ENCODE measurements at places on chromosomes 2 and 18.
A peak's percentile ranks its signal among the peaks of the same experiment; 100 is the strongest.

DNA sequence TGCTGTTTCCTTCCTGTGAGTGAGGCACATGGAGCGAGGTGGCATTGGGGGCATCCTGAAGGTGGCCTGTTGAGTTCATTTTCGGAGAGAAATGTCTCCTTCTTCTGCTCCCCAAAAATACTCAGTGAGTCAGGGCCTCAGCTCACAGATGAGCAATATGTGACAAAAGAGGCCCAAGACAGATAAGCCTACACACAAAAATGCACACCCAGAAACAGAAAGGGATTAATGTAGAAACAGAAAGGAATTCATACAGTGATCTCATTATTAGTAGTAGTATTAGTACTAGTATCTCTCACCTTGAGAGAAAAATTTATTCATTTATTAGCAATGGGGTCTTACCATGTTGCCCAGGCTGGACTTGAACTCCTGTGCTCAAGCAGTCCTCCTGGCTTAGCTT is 5.1 kb downstream of the GPR75 start:
- ATAC-seq = no peak

GRCh38 chr2:109530712-109531111 is 83.1 kb downstream of the SEPTIN10 start:
- ATAC-seq = no peak

DNA sequence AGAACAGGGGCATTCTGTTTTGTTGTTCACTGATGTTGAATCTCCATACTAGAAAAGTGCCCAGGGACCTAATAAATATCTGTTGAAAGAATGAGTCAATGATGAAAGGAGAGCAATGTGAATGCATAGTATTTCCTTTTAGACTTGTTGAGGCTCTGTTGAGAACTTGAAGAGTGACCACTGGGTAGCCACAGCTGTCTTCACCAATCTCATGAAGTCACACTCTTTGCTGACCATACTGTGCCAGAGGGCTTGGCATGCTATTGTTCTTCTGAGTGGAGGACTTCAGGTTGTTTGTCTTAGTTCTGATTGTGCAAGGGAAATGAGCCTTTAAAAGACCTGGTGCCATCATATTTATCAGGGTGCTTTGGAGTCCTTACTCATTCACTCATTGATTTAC is 41.6 kb upstream of the NT5C1B start:
- no peak for ATAC-seq

DNA sequence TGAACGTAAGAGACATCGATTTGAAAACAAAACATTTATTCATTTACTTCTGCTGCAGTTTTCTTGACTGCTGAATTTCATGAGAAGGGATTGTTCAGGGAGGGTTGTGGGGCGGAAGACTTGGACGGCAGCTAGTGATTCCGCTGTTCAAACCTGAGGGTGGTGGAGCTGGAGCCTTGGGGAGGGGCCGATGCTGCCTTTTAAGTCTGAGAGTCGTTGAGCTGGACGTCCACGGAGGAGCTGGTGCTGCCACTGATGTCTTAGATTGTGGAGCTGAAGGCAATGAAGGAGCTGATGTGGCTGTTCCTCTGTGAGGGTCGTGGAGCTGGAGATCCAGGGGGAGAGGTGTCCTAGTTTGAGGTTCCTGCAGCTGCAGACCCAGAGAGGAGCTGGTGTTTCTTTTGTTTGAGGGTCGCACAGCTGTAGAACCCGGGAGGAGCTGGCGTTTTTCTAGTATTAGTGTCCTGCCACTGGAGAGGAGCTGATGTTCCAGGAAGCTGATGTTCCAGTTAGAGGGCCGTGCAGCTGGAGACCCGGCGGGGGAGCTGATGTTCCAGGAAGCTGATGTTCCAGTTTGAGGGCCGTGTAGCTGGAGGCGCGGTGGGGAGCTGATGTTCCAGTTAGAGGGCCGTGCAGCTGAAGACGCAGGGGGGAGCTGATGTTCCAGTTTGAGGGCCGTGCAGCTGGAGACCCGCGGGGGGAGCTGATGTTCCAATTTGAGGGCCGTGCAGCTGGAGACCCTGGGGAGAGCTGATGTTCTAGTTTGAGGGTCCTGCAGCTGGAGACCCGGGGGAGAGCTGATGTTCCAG is 150.9 kb downstream of the RTP5 start:
- no peak for ATAC-seq

DNA sequence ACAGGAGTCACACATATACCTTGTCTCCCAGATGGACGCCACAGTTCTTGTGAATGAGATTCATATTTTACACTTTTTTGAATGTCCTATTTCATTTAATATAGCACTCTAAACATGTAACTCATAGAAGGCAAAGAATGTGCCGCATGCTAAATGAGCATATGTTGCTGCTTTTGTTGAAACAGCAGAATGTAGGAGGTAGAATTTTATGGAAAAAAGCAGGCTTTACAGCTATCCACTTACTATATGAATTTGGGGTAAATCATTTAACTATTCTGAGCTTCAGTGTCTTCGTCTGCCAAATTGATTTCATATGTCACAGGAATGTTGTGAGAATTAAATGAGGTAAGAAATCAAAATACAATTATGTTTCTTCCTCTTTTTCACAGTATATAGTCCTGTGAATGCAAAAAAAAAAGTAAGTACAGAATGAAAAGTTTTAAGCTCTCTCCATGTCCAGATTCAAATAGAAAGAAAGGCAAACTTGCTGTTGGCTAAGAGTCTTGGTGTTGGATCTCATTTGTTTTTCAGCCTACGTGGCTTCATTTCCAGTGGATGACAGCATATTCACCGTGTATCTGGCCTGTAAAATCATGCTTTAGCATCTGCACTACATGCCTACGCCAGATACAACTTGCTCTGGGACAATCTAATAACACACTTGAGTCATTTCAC is 154.7 kb upstream of the CNTNAP5 start:
- ATAC-seq = no peak

- ATAC-seq = peak; percentile 74
Observed at GRCh38 chr18:59900222-59901128, 679 bp downstream of the PMAIP1 start.

GRCh38 chr2:46362667-46363012 is 65.4 kb downstream of the EPAS1 start:
- ATAC-seq = no peak
